Motor neuron (in vitro differentiated cells): ENCODE measurements at places on chromosomes 1 and 21. TPM values are rescaled to one million over a fixed set of nuclear protein-coding genes. Genes with fewer than 3 reads are reported as not detected.

NIBAN1 gene
- total RNA-seq, result 13.8 and 14.1 TPM in 2 replicates

MRAP gene
- not detected in 2 replicates for total RNA-seq

COL18A1 gene
- total RNA-seq, result 1.6 and 3.4 TPM in 2 replicates

ETV3L gene
- not detected in 2 replicates for total RNA-seq

RAD54L gene
- total RNA-seq, result 0.65 and 1.3 TPM in 2 replicates

DNA sequence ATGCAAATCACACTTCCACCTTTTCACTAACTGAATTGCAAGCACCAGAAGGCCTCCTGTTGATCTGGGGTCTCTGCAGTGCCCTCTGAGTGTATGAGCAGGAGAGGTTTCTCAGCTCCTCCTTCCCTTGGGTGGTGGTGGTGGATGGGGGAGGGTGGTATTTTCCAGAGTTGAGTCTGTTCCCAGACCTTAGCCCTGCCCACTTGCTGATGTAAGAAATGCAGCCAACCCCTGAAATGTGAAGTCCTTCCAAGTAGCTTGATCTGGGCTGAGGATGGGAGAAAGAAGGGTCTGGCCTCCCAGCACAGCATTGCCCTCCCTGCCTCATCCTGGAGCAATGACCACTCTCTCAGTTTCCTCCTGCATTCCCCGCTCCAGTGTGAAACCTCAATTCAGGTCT is 6.3 kb upstream of the FOXD2 start:
- ATAC-seq, result no peak

DNA sequence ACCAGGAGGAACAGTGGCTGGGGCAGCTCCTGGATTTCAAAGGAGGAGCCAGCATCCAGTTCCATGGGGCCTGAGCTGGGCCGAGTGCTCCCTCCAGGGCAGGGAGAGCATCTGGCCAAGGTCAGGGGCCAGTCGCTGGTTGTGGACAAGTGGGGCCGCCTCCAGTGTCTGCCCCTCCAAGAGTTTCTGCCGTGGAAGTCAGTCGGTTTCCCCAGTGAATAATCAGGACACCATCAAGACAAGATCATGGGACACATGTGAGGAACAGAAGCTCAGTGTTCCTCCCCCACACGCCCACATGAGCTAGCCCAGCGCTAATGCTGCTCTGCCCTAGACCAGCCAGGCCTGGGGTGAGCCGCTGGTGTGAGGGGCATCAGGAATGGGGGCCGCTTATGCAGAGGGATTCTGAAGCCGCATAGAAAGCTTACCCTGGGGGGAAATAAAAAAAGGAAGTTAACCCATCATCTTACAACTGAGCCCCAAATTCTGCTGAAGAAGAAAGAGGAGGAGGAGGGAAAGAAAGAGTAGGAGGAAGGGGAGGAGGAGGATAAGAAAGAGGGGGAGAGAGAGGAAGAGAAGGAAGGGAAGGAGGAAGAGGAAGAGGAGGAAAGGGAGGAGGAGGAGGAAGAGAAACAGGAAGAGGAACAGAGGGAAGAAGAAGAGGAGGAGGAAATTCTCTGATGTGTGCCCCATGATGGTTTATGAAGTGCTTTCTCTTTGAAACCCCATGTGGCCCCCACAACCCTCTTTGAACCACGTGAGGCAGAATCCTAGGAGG is 198.4 kb downstream of the MATN1 start:
- ATAC-seq, result no peak

- no peak for ATAC-seq
Observed at GRCh38 chr1:229287267-229287666, 16.4 kb downstream of the RAB4A start.

DNA sequence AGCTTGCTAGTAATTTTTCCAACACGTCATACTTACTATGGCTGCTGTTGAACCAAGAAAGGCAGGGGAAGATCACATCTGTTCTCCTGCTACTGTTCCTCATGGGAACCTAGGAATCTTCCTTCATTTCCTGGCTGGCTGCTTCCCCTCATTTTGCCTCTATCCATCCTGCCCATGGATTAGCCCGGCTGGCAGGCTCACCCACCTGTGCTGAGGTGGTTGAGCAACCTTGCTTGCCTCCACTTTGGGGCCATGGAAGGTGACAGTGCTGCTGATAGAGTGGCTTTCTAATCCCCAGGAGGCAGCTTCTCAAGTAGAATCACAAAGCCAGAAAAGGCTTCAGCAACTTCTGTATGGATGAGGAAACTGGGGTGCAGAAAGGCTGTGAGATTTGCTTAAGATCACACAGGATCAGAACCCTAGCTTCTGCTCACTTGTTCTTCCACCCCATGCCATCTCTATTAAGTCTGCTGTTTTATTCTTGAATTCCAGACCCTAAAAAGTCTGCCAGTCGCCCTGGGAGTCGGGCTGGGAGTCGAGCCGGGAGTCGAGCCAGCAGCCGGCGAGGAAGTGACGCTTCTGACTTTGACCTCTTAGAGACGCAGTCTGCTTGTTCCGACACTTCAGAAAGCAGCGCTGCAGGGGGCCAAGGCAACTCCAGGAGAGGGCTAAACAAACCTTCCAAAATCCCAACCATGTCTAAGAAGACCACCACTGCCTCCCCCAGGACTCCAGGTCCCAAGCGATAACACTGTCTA is 6.2 kb upstream of the BMP8A start:
- no peak for ATAC-seq

DNA sequence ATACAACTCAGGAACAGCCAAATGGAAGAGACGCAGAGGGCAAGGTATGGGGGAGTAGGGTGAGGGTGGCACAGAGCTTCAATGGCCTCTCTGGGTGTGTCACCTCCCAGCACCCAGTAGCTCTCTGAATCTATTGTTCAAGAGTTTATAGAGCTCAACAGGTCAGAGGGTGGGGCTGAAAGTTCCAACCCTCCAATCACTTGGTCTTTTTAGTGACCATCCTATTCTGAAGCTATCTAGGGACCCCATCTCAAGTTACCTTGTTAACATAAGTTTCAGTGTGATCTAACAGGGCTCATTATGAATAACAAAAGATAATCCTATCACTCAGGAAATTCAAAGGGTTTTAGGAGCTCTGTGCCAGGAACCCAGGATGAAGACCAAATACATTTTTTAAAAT is 31.2 kb upstream of the ZNF697 start:
- ATAC-seq, result no peak

- ATAC-seq, result no peak
Observed at GRCh38 chr1:37475380-37476086, 1.2 kb downstream of the ZC3H12A start.

DNA sequence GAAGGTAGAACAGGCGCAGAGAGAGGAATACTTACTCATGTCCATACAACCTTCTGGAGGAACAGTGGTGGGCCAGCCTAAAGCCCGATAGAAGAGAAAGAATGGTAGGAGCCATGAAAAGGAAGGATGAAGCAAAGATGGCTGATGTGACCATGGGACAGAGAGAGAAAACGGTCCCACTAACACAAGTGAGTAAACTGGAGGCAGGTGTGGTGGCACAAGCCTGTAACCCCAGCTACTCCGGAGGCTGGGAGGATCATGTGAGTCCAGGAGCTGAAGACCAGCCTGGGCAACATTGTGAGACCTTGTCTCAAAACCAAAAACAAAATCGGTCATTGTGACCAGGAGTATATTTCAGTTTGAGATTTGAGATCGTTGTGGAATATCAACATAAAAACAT is 49.4 kb downstream of the C1orf198 start:
- ATAC-seq, result no peak

- no peak for ATAC-seq
Observed at GRCh38 chr1:78688697-78689096, 39.1 kb downstream of the IFI44 start.

DNA sequence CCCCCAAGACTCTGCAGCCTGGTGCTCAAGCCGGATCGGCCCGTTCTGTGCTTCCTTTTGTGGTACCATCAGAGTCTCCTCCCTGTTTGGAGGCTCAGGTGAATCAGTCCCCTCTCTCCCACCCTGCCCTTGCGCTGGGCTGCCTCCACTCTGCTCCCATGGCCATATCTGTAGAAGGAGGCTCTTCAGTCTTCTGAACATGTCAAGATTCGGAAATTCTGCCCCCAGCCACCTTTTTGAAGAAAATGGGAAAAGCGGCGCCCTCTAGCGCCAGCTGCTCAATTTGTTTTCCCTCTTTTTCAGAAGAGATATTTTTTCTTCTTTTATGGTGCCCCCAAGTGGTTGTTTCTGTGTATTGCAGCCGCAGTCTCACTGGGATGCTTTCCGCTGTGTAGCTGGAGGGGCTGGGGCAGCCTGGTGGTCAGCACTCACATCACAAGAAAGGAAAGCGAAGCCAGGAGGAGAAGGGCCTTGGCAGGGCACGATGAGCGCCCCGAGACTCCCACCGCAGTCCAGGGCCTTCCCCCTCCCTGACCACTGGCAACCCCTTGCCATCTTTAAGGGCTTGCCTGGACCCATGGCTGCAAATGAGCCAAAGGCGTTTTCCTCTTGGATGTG is 58.4 kb upstream of the CACNA1E start:
- ATAC-seq, result peak; percentile 88

GRCh38 chr1:204872262-204872881 is 1.7 kb downstream of the NFASC start:
- no peak for ATAC-seq

DNA sequence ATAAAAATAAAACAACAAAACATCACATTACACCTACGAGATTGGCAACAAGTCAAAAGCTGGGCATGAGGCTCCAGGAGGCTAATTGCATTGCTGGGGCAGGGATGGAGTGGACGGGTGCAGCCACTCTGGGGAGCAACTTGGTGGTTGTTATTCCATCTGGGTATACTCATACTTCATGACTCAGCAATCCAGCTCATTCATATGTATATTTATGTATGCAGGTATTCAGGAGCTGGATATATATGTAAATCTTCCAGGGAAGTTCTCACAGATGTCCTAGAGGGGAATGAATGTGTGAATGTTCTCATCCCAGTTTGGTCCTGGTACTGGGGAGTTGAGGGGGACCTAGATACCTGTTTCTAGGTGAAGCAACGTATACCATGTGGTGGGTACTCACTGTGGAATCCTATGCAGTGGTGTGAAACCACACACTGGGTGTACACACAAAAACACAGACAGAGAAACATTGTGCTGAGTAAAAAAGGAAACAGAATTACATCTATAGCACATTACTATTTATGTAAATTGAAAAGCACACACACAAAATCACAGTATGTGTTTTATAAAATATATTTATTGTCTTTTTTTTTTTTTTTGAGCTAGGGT is 79.7 kb upstream of the RAB4A start:
- ATAC-seq, result peak; percentile 99

- peak; percentile 59 for ATAC-seq
Observed at GRCh38 chr1:234692966-234693580, 83.1 kb upstream of the IRF2BP2 start.

GRCh38 chr1:31535561-31535960 is 40.8 kb upstream of the TINAGL1 start:
- ATAC-seq, result no peak

DNA sequence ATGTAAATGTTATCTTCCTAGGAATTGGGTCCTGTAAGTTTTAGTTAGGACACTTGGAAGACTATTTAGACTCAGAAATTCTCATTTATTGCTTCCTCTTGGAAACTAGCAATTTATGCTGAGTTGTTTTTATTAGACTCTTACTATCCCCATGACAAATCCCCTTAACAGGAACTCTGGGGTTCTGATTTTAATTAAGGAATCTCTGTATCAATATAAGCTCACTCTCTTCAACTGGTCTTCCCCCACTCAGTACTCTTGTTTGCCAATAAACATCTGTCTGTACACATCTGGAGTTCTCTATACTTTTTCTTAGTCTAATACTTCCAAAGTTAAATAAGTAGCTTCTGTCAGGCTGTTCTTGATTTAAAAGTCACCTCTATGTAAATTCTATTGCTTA is 64.1 kb upstream of the TBX15 start:
- ATAC-seq, result no peak

DNA sequence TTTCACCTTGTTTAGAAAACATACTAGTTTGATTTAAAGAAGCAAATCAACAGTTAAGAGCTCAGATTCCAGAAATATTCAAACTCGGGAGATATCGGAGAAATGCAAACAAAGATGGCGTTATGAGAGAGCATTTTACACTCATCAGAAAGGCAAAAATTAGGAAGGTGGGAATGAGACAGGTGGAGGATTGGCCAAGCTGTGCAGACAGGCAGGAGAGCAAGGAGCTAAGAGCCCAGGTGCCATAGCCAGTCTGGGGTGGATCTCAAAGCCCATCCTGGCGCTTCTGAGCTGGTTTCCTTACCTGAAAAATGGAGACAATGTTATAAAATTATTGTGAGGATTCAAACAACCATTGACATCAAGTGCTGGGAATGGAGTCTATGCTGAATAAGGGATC is 19.6 kb upstream of the TARDBP start:
- no peak for ATAC-seq

GRCh38 chr1:199113265-199113869 is 474.5 kb downstream of the PTPRC start:
- ATAC-seq, result peak; percentile 93

GRCh38 chr1:199403531-199404116 is 623.9 kb upstream of the NR5A2 start:
- no peak for ATAC-seq

DNA sequence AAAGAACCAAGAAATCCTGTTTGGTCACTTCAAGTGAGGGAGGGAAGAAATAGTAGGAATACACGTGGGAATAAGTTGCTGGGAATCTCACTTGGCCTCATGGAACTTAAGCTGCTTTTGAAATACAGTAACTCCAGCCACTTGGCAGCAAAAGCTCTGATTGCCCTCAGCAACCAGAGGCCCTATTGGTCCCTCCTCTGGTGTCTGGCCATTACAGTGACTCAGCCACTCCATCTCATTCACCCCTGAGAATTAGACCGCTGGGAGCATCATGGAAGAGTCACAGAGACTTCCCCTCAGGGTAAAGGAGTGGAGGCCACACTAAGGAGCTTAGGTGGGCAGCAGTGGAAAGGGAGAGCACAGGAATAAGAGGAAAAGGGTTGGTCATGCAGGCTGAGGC is 99.6 kb downstream of the ELAVL4 start:
- peak; percentile 52 for ATAC-seq

GRCh38 chr21:35896060-35896459 is 164.3 kb downstream of the SETD4 start:
- ATAC-seq, result no peak

DNA sequence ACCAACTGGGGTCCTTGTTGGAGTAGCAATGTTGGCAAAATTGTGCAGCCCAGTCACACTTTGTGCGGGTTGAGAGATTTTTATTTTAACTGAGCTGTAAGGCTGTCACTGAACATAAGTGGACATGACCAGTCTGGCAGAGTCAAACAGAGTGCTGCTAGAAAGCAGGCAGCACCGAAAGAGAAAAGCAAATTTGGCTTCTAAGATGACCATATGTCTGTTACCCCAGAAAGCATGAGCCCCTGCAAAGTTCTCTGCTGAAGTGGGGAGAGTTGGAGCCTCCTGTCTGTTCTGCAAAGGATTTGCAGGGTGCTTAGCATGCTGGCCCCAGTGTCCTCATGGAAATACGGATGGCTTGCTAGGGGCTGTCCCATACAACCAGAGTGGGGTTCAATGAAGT is 220.4 kb downstream of the PBX1 start:
- no peak for ATAC-seq

DNA sequence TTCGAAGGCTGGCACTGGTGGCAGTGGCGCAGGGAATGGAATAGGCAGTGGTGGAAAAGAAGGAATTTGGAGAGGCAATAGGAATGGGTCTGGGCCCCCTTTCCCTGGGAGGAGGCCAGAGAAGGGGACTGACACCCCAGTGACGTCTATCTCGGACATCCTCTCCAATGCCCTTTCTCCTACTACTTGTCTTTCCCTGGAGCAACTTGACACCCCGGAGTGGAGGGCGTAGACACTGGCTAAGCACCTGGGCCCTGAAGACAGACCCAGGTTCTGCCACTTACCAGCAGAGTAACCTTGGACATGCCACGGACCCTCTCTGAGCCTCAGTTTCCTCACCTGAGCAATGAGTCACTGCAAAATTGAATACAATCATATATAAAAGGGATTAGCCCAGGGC is 86.8 kb downstream of the CAMK2N1 start:
- no peak for ATAC-seq

GRCh38 chr1:94927405-94928175 is 680 bp upstream of the CNN3 start:
- no peak for ATAC-seq
